NCI-H2081 (cell line): ENCODE measurements at places on chromosomes 7 and 10.

DNA sequence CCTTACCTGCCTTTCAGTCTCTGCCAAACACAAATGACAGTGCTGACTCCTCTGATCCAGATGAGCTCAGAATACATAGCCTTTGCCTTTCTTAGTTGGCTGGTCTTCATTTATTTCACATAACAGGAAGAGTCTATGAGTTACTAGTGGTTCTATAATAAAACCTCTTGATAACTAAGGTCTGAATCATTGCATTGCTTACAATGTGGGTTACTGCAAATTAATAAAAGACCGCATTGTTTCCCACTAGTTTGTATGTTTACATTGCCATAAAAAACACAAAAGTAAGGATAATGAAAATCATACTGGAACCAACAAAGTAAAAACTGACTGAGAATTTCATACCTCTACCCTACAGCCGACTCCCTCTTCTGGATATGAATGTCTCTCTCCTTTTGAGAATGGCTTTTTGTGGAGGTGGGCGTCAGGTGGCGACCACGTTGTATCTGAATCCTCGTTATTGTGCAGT lies 62.0 kb upstream of the AKR1E2 start:
- no peak for DNase-seq

- no peak for DNase-seq
These were observed 7.3 kb downstream of the MMP21 start for GRCh38 chr10:125768219-125768855.

GRCh38 chr7:98869027-98869596 lies 702 bp downstream of the TMEM130 start:
- no peak for DNase-seq

DNA sequence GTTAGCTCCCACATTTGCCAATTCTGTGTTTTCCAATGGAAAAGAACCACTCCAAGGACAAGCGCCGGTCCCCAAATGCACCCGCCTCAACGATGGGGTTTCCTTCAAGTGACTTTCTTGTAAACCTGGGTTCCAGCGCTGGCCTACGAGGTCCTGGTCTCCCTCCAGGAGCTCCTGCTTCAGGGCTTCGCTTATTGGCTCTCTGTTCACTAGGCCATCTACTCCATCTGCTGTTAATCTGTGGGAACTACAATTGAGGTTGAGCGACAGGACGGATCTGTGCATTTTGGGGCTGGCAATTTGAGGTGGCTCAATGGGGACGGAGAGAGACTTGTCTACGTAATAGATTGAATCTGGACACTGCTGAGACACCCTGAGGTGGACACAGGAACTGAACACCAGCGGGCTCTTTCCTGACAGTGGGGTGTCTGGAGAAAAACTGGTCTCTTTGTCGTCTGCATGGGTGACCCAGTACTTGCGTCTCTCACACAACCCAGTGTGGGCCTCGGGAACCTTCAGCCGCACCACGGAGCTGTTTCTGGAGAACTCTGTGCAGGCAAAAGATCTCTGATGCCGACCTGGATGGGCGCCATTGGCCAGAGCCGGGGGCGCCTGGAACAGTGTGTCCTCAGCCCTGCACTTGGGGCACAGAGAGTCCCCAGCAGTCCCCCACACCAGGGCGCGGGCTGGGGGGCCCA lies 115.9 kb upstream of the ADAM12 start:
- DNase-seq, result peak; percentile 8

DNA sequence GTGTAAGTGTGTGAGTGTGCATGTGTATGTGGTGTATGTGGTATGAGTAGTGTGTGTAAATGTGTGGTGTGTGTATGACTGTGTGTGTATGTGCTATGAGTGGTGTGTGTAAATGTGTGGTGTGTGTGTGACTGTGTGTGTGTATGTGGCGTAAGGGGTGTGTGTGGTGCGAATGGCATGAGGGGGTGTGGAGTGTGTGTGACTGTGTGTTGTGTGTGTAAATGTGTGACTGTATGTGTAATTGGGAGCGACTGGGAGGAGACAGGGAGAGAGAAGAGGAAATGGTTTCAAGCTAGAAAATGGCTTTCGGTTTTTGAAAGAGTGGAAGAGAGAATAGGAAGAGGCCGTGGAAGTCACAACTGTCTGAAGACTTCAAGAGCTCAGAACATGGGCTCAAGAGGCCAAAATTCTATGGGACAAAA lies 23.6 kb upstream of the GATAD1 start:
- no peak for DNase-seq
